Tongue (tissue), 3 donors: ENCODE measurements at places on chromosomes 12 and 14.

- no peak for DNase-seq
Observed at GRCh38 chr12:14558473-14558959, 9.2 kb downstream of the PLBD1 start.

DNA sequence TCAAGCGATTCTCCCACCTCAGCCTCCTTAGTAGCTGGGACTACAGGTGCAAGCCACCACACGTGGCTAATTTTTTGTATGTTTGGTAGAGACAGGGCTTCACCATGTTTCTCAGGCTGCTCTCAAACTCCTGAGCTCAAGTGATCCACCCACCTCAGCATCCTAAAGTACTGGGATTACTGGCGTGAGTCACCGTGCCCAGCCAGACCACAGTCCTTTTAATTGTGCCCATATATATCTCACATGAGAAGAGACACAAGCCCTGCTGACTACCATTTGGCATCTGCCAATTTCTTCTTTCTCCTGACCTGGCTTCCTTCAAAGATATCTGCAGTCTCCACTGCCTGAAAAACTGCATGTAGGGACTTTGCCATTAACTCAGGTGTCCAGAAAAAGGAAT is 142.5 kb downstream of the DPY19L2 start:
- DNase-seq: no peak

DNA sequence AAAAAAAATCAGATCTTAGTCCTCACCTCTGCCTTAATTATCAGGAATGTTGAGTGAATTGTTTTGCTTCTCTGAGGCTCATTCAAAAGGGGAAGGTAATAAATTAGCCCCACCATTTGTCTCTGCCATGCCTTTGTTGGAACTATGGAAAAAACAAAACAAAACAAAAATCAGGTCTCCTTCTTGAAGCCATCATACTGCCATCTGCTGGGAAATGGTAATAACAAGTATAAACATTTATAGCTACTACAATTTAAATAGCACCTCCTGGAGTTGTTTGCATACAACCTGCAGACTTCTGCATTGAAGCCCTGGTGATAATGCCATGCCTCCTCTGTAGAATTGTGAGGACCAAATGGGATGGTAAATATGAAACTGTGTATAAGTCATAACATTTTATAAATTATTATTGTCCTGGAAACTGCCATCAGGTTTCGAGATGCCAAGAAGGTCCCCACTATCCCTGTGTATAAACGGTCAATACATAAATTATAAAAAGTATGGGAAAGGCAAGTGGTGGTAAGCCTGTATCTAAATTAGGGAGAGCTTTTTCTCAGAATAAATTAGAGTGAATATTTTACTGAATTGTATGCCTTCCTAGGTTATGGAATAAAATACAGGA is 87.2 kb upstream of the FGD4 start:
- peak; percentile 74 for DNase-seq

GRCh38 chr12:42741091-42741490 is 151.5 kb upstream of the PRICKLE1 start:
- DNase-seq: no peak

DNA sequence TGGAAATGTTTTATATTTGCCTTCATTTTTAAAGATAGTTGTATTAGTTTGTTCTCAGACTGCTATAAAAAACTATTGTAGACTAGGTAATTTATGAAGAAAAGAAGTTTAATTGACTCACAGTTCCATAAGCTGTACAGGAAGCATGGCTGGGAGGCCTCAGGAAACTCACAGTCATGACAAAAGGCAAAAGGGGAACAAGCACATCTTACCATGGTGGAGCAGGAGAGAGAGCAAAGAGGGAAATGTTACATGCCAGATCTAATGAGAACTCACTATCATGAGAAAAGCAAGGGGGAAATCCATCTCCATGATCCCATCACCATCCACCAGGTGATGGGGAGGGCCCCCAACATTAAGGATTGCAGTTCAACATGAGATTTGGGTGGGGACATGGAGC is 35.5 kb upstream of the UNC79 start:
- no peak for DNase-seq

DNA sequence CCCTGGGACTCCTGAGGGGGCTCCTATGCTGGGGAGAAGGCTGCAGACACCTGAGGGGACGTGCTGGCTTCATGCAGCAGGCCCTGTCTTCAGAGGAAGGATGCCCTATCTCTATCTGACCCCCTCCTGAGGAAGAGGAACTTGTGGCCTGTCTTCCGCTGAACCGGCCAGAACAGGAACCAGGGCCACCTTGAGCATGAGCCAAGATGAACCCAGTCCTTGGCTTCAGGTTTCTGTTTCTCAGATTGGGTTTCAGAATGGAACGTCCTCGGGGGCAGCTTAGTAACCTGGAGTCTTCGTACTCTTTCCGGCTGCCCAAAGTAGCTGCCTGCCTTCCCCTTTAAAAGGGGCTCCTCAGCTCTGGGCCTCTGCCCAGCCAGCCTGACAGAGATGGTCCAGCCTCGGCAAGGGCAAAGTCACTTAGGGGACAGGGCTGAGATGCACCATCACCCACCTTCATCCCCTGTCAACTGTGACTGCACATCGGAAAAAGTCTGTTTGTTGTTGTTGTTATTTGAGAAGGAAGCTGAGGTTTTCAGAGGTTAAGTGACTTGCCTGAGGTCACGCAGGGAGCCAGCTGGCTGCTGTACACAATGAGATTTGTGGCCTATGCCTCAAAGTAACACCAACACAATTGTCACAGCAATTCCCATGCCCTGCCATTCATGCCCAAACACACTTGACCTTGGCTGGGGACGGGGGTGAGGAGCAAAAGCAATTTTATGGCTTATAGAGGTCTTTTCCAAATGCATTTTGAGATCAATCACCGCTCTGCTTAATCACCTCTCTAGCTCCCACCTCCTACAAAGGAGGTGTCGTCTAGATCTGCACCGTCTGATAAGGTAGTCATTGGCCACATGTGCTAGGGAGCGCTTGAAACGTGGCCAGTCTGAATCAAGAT is 13.4 kb downstream of the ASB2 start:
- DNase-seq: no peak

DNA sequence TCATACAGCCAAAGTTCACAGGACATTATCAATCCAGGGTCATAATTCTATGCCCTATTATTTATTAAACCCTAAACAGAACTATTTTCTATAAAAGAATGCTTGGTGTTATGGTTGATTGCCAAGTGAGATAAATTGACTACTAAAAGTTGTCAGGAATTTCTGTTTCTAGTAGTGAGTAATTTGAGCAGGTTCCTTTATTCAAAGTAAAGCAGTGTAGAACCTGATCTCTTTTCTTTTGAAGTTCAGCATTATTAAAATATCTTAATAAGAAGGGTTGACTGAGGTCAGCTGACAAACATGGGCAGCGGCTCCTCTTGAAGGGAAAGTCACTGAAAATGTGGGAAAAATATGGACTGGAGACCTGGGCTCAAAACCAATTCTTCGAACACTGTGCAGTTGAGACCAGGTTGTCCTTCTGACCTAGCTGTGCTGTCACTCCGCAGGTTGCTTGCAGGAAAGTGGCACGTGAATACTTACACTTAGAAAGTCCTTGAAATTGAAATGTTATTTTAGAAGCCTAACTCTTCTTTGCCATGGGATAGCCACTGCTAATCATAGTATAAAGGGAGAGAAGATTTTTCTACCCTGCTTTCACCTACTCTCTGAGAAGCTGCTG is 141.0 kb downstream of the RASSF9 start:
- no peak for DNase-seq

DNA sequence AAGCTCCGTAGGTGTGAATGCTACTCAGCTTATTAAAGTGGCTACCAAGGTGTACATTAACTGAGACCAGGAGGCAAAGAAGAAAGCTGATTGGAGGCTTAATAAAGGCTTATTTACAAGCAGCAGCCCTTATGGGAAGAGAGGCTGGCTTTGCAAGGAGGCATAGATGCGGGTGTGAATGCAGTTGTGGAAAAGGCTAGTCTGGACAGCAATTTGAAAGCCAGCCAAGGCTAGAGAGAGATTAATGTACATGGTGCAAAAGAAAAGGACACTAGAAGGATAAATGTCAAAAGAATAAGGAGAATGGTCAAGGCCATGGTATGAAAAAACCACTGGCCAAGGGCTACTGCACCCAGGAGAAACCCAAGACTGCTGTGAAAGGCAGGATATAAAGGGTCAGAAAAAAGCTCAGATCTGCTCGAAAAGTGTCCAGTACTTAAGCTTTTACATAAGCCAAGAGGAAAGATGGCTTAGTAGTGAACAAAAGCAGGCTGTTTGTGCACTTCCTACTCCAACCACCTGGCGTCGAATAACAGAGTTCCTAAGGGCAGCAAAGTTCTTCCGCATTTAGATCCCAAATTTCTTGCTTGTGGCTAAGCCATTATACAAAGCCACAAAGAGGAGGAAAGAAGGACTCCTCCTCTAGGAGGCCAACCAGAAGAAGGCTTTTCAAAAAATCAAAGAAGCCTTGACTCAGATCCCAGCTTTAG is 24.0 kb downstream of the KLRK1 start:
- DNase-seq: peak; percentile 38

GRCh38 chr12:11674894-11675390 is 25.5 kb downstream of the ETV6 start:
- no peak for DNase-seq
